ENCODE measurements at places on chromosomes 6 and 20. TPM values are rescaled to one million over a fixed set of nuclear protein-coding genes. Genes with fewer than 3 reads are reported as not detected.
A peak's percentile ranks its signal among the peaks of the same experiment; 100 is the strongest.

- no peaks in the 10 kb centered on the region for H3K27me3 ChIP-seq
- H3K36me3 ChIP-seq, result no peaks in the 10 kb centered on the region
- no peak overlapping the region for H3K4me3 ChIP-seq
- H3K4me1 ChIP-seq, result no peaks in the 10 kb centered on the region
- DNase-seq, result no peak
Measured at GRCh38 chr20:11437611-11438380, 479.9 kb upstream of the BTBD3 start.

Gene NINL
- total RNA-seq, result 25.2 TPM

DNA sequence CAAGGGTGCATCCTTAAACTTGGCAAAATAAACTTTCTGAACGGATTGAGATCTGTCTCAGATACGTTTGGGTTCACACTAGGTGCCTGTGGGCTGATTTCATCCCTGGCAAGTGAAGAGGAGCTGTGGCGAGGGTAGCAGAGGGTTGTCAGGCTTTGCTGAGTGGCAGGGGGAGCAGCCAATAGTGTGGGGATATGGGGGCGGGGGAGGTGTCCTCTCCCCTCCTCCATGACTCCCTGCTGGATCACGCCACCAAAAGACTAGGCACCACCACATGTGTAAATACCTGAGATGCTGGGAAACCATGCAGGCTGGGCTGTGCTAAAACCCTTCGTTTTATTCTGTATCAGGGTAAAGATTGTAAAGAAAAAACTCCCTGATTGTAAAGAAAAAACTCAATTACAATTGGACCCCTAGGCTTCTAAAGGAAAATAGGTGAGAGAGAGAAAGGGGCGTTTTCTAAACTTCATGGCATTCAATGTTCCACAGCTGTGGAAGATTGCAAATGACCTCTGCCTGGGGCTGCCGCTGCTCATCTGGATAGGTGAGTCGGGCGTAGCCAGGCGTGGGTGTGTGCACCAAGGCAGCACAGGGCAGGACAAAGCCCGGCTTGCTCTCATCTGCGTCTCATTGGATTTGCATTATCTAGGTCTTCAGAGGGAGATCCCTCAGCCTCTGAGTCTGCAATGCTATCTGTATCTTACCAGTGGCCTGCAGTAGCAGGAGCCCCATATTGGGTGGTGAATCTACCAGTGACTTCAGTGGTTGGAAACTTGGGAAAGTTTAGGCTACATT, 26.9 kb upstream of the ADTRP start:
- no peak for DNase-seq
- H3K27ac ChIP-seq, result no peak overlapping the region
- peaks cover 7% of the 10 kb centered on the region for H3K4me1 ChIP-seq
- H3K36me3 ChIP-seq, result no peaks in the 10 kb centered on the region

DNA sequence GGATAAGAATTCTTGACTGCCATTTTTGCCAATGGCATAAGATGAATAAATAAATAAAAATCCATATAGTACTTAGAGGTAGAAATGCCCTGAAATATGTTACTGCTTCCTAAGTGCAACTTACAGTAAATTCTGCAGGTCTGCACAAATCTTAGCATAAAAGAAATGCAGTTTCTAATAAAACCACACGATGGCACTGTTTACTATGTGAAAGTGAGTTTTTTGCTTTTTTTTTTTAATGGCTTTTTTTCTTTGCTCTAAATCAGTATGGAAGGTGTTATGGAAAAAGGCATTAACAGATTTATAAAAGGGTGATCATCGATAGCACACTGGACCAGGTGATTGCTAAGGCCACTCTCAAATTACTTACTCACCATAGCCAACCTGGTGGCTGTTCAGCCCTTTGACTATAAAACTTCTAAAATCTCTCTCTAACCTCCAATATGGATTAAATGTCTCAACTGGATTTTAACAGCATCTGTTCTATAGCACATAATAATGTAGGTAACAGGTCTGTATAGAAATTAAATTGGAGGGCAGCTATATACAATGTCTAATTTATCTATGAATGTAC, 45.8 kb downstream of the AHI1 start:
- H3K4me3 ChIP-seq, result no peak overlapping the region
- no peak overlapping the region for H3K27ac ChIP-seq
- H3K27me3 ChIP-seq, result no peaks in the 10 kb centered on the region
- no peaks in the 10 kb centered on the region for H3K4me1 ChIP-seq
- no peak for DNase-seq

Gene CST5
- not detected for total RNA-seq

- no peaks in the 10 kb centered on the region for H3K36me3 ChIP-seq
- H3K27me3 ChIP-seq, result peaks cover 21% of the 10 kb centered on the region
- no peak overlapping the region for H3K4me3 ChIP-seq
- H3K4me1 ChIP-seq, result no peaks in the 10 kb centered on the region
- no peak overlapping the region for H3K27ac ChIP-seq
- no peak for DNase-seq
Measured at GRCh38 chr20:46031701-46032254, 2.8 kb downstream of the SLC12A5 start.

DNA sequence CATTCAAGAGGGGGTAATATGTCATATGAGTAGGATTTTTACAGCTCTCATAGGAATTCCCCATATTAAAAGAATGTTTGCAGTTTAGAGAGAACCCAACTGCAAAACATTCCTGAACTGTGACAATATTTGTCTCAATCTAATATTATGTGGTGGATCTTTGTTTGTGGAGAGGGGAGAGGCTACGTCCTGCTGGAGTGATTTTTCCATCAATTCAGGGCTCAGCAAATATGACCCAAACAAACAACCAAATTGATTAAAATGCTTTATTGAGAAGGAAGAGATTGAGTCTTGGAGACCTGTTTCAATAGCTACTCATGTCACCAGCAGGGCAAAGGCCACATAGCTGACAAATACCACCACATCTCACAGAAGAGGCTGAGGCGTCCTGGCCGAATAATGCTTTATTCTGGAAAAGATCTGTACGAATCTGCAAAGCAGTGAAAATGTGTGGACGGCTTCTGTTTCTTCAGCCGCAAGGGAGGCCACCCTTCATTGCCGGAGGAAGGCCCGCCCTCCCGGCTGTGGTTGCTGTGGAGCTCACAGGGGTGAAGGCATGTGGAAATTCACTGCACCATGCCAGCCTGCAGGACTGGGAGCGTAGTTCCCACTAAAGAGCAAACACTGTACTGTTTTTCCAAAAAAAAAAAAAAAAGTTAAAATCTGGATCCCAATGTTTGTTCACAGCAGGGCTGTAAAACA, 89.7 kb upstream of the QKI start:
- H3K27me3 ChIP-seq, result no peaks in the 10 kb centered on the region
- H3K4me1 ChIP-seq, result no peaks in the 10 kb centered on the region
- H3K36me3 ChIP-seq, result no peaks in the 10 kb centered on the region
- H3K27ac ChIP-seq, result no peak overlapping the region
- no peak overlapping the region for H3K4me3 ChIP-seq
- peak; percentile 57 for DNase-seq

Gene CD109
- 19.0 TPM for total RNA-seq

Gene E2F3
- total RNA-seq, result 11.0 TPM

DNA sequence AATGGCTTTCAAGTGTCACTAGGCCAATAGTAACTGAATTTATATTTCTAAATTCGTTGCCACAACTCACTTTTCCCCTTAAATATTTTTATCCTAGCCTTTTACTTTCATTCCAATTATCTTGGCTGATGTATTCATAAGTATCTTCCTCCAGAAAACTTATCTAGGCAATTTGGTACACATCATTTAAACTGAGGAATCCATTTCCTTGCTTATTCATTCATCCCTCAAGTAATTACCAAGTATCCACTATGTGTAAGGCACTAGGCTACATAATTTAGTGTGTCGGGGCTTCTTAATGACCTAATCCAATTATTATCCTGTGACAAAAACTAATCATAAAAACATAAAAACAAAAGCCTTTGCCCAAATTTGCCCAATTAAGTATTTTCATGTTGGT, 258.3 kb upstream of the TCF21 start:
- H3K4me1 ChIP-seq, result no peaks in the 10 kb centered on the region
- DNase-seq, result no peak
- no peak overlapping the region for H3K4me3 ChIP-seq
- H3K36me3 ChIP-seq, result no peaks in the 10 kb centered on the region

GRCh38 chr20:31709939-31710338, 12.7 kb downstream of the BCL2L1 start:
- peak overlapping the region; percentile 91 for H3K27ac ChIP-seq
- no peaks in the 10 kb centered on the region for H3K4me1 ChIP-seq
- DNase-seq, result no peak
- peaks cover 34% of the 10 kb centered on the region for H3K36me3 ChIP-seq
- no peak overlapping the region for H3K4me3 ChIP-seq

DNA sequence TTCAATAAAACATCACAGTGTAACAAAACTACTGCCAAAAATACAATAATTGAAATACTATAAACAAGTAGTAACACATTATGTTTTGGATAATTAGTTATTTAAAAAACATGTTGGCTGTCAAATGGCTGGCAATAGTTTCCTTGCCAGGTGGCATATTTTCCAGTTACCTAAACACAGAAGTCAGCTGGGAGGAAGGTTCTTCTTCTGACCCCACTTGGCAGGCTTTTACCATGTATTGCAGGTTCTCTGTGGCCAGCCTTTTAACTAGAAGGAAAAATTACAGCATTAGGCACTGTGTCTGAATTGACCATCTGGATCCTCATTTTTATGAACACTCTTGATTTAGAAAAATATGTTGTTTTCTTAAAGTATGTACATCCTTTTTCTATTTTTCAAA, 131.4 kb downstream of the MMS22L start:
- no peak overlapping the region for H3K27ac ChIP-seq
- DNase-seq, result no peak
- no peak overlapping the region for H3K4me3 ChIP-seq
- H3K4me1 ChIP-seq, result no peaks in the 10 kb centered on the region

DNA sequence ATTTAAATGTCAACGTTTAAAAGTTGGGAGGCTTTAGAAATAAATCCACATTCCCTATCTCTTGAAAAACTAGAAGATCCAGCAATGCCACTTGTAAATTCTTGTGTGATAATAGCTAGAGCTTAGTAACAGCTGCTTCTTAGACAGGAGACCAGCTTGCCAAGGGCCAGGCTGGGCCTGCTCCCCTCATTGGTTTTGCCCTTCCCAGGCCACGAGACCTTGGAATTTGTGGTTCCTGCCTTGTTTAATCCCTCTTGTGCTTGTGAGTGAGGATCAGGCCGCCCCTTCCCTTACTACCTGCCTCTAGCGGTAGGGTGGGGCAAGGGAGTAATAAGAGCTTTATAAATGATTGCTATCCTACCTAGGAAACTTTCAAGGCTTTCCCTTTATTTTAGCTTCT, 363.5 kb downstream of the SYNE1 start:
- no peak for DNase-seq
- no peak overlapping the region for H3K27ac ChIP-seq
- peaks cover 17% of the 10 kb centered on the region for H3K4me1 ChIP-seq
- peaks cover 54% of the 10 kb centered on the region for H3K36me3 ChIP-seq
- no peak overlapping the region for H3K4me3 ChIP-seq

GRCh38 chr6:29816030-29816429, 11.6 kb upstream of the HLA-G start:
- no peaks in the 10 kb centered on the region for H3K27me3 ChIP-seq
- H3K4me1 ChIP-seq, result no peaks in the 10 kb centered on the region
- no peaks in the 10 kb centered on the region for H3K36me3 ChIP-seq
- no peak overlapping the region for H3K4me3 ChIP-seq
- H3K27ac ChIP-seq, result no peak overlapping the region
